ELR (cell line): ENCODE measurements at places on chromosomes 6 and 20.
A peak's percentile ranks its signal among the peaks of the same experiment; 100 is the strongest.

DNA sequence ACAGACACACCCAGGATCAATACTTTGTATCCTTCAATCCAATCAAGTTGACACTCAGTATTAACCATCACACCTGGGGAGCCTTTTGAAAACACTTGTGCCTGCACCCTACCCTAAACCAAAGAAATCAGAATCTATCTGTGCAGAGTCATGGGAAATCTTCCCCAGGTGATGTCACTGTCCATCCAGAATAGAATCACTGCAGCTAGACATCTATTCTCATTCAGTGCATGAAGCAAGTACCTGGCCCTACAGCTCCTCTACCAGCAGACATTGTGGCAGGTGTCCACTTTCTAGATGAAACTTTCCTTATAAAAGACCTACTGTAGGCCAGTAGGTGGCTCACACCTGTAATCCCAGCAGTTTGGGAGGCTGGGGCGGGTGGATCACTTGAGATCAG, 262.4 kb upstream of the MARCKS start:
- no peak for DNase-seq

GRCh38 chr20:37566590-37567330, 39.1 kb upstream of the BLCAP start:
- DNase-seq, result no peak

DNA sequence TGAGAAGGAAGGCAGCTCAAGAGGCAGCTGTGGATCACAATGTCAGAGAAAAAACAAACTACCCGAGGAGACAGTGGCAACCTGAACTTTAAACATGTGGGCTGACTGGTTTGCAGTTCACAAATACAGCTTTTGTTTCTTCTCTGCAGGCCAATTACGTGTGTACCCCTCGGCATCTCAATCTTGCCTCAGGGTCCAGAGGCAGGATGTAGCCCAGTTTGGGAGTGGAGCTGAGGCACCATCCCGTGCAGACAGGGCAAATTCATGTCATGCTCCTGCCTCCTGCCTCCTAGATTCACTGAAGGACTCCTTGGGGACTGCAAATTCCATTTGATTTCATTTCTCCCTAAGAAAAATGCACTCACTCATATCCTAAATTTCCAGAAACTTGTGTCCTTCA, 94.2 kb upstream of the KCNK16 start:
- DNase-seq, result peak; percentile 98

DNA sequence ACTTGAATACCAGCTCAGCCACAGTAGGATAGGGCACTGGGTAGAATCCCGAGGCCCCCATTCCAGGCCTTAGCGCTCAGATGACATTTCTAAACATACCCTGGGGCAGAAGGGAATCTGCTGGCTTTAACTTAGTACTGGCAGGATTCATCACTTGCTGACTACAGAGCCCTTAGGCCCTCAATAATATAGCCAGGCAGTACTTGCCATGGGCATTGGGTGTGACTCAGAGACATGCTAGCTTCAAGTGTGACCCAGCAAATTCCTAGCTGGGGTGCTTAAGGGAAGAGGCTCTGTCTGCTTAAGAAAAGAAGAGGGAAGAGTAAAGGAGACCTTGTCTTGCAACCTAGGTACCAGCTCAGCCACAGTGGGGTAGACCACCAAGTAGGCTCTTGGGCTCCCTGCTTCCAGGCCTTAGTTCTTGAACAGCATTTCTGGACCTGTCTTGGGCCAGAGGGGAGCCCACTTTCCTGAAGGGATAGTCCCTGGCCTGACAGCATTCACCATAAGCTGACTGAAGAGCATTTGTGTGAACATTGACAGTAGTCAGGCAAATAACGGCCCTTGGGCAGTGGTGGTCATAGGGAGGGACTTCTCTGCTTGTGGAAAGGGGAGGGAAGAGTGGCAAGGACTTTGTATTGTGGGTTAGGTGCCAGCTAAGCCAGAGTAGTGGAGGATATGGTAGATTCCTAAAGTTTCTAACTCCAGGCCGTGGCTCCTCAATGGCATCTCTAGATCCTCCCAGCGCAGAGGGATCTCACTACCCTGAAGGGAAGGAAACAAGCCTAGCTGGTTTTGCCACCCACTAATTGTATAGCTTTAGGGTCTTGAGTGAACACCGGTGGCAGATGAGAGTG, 48.5 kb upstream of the HACE1 start:
- peak; percentile 77 for DNase-seq

GRCh38 chr20:57618764-57619050, 1.5 kb downstream of the ZBP1 start:
- no peak for DNase-seq
